Activated naive CD4-positive, alpha-beta T cell treated with anti-CD3 and anti-CD28 coated beads, Interleukin-2, amount 50 U/mL, for 72 hours (primary cell): ENCODE measurements at places on chromosomes 2 and 18. TPM values are rescaled to one million over a fixed set of nuclear protein-coding genes. Genes with fewer than 3 reads are reported as not detected.

- DNase-seq, result no peak
Observed at GRCh38 chr2:33521791-33522281, 45.4 kb downstream of the RASGRP3 start.

The AKAIN1 gene
- not detected for total RNA-seq

The DPYSL5 gene
- total RNA-seq, result not detected

The TUBB8B gene
- total RNA-seq, result not detected

DNA sequence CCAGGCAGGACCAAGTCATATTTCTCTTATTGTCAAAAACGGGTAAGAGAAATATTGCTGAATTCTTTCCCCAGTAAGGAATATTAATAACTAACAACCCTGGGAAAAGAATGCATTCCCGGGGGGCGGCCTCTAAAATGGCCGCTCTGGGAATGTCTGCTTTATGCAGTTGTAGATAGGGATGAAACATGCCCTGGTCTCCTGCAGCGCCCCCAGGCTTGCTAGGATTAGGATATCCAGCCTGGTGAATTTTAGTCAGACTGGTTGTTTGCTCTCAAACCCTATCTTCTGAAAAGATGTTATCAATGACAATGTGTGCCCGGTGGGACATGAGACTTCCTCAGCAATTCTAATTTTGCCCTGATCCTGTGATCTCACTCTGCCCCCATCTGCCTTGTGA lies 448.1 kb downstream of the PTH2R start:
- DNase-seq, result no peak
